HCEC 1CT (cell line): ENCODE measurements at places on chromosomes 1 and 21.

- DNase-seq = no peak
These were observed 185.1 kb downstream of the TM2D1 start for GRCh38 chr1:61539720-61540462.

DNA sequence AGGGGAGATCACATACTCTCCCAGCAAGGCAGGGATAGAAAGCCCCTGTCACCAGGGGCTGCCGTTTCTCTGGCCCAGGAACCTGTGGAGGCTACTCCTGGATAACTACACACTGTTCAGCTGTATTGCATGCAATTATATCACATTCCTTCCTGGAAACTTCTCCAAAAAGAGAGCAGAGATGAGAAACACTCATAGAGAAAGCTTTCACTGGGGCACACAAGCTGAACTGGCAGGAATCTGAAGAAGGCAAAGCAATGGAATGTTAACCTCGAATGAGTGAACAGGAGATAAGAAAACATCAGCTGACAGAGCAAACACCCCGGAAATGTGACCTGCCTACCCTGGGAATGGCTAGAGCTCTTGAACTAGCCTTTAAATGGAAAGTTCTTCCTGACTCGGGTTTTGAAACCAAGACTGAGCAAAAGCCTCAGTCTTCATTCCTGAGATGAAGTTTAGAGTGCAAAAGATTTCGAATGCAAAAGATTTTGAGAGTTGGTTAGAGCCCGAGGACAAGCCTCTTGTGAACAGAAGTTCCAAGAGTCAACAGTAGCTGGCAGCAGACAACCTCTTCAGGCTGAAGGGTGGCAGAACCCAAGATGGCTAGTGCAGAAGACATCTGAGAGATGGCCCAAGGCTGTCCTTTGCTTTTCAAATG, 32.3 kb downstream of the CCN1 start:
- DNase-seq = peak; percentile 91

- DNase-seq = no peak
These were observed 6.2 kb downstream of the AHDC1 start for GRCh38 chr1:27597516-27598294.

DNA sequence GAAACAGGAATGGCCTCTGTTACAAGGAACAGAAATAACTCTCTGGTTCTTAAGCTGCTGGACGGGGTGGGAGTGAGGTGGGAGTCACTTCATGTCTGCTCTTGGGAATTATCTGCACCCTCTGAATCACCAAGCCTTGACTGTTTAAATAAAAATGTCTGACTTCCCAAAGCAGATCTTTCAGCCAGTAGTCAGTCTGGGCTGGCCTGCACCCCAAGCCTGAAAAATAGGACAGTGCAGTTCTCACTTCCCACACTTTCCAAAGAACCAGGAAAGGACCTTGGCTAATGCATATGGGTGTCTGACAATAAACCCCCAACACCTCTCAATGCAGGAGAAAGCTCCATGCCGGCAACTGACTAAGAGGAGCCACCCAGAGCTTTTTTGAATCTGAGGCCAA, 796 bp downstream of the S100A7 start:
- no peak for DNase-seq

- DNase-seq = no peak
These were observed 155.0 kb downstream of the TOMM20 start for GRCh38 chr1:234973426-234974250.

GRCh38 chr1:212634252-212634651, 25.7 kb downstream of the ATF3 start:
- DNase-seq = no peak

- DNase-seq = no peak
These were observed 33.5 kb upstream of the TARBP1 start for GRCh38 chr1:234512451-234512861.

DNA sequence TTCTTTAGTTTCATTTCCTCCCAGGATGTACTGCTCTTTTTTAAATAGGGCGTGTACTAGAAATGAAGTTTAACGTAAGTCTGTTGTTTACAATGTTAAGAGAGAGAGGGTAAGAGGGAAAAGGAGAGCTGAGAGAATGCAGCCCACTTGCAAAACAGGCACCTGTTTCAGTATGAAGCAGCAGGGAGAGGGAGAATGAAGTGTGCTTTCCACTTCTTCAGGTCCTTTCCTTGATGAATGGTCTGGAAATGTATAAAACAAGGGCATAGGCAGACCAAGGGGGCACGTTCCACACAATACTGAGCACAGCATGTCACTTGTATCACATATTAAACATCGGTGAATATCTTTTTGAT, 2.0 kb downstream of the KCNA3 start:
- no peak for DNase-seq

- DNase-seq = no peak
These were observed 46.3 kb downstream of the TIAM1 start for GRCh38 chr21:31297806-31298205.
